ENCODE measurements at places on chromosomes 5 and 9.
A peak's percentile ranks its signal among the peaks of the same experiment; 100 is the strongest.

GRCh38 chr9:133683586-133684120 lies 47.5 kb downstream of the DBH start:
- DNase-seq = peak; percentile 53

GRCh38 chr5:43221502-43221901 lies 29.5 kb downstream of the NIM1K start:
- DNase-seq = no peak

DNA sequence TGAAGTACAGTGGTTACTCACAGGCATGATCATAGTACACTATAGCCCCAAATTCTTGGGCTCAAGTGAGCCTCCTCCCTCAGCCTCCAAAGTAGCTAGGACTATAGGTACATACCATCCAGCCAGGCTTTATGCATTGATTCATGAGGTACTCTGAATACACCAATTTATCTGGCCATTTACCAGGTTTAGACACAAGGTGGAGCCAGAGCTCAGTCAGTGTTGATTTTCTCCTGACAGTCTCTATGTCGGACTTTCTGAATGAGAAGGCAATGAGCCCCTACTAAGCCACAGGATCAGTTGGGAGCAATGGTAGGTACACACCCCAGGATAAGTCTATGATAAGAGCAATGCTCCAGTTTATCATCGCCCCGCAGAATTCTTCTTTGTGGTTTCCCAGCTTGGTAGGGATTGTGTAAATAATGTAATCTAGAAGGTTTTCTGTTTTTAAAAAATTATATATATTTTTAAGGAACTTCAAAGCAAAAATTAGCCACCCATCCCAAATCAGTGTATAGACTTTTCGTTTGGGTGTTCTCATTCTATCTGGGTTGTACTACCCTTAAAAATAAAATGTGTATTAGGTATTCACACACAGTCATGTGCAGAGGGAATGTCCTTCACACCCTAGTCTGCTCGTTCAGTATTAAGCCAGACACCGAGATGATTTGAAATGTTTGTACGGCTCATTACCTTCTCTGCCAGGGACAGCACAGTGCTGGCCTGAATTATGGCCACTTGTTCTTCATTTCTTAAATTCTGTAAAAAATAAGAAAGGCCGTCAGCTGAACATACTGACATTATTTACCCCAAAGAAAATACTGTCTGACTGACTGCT lies 118.4 kb upstream of the DPYSL3 start:
- DNase-seq = no peak

DNA sequence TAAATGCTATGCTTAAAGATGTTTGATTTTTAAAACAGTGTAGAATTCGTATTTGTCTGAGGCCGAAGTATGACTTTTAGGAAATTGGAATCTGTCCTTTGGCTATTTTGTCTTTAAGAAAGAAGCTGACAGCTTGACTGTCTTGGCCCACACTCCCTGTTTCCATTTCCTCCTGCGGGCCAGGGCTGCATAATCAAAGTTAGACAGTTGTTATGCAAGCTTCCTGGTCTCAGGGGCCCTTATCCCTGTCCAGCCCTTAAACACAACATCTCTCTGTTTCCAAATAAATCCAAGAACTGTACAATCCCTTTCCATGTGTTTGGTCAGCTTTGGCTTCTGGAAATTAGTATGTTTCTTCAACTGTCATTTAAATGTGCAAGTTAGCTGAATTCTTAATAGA lies 54.6 kb upstream of the ECM2 start:
- no peak for DNase-seq

DNA sequence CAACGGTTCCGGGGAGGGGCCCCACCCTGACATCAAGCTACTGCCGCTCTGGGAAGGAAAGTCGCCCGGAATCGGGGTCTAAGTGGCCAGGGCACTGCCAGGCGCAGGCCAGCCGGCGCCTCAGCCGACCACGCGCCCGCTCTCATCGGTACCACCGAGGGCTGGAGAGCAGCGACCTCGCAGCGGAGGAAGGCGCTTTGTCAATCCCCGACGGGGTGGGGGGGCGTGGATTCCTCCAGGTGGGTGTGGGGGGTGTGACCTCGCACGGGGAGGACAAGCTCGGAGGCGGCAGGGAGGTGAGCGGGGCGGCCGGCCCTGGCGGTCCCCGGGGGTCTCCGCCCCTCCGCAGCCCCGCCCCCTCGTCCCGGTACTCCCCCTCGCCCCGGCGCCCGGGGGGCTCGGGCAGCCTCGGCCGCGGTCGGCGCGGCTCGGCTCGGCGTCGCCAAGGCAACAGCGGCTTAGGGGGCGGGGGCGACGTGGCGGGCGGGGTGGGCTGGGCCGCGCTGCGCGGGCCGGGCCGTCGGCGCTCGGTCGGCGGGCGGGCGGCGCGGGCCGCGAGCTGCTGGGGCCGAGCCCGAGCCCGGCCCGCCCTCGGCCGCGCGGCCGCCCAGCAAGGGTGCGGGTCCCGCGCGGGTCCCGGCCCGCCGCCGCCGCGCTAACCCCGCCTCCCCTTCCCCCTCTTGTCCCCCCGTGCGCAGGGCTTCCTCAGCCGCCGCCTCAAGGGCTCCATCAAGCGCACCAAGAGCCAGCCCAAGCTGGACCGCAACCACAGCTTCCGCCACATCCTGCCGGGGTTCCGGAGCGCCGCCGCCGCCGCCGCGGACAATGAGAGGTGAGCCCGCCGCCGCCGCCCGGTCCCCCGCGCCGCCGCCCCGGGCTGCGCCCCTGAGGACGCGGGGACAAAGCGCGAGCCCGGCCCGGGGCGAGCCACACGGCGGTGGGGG lies 47.5 kb downstream of the DAB2IP start:
- no peak for DNase-seq

DNA sequence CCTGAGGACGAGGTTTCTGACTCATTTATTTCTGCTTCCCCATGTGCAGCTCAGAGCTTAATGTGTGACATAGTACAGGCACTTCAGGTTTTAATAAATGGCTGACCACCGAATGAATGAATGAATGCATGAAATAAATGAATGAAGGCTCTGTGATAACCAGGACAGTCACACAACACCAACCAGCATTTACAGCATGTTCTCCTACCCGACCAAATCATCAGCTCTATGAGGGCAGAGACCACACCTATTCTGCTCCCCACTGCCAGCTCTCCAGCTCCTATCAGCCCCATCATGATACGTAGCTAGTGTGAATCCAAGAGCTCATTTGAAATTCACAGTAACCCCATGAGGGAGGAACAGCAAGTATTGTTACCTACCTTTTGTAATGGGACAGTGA lies 4.8 kb downstream of the TMOD1 start:
- DNase-seq = no peak

- no peak for DNase-seq
These were observed 83.5 kb upstream of the GNAQ start for GRCh38 chr9:78115073-78115472.

DNA sequence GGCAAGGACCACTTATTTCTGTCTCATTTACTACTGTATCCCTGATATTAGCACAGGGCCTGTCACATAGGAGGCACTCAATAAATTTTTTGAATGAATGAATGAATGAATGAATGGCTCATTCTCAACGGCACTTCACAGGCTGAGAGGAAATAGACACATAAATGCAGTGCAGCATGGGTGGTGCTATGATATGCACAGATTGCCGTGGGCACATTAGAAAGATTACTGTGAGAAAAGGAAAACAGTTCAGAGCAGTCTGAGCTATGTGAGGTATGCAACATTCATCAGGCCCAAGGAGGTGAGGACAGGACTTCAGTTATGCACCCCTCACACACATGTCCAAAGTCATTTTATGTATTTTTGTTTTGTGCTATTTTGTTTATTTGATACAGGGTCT lies 6.4 kb upstream of the NOL6 start:
- DNase-seq = no peak
